ENCODE measurements at places on chromosomes 2 and 18.
A peak's percentile ranks its signal among the peaks of the same experiment; 100 is the strongest.

DNA sequence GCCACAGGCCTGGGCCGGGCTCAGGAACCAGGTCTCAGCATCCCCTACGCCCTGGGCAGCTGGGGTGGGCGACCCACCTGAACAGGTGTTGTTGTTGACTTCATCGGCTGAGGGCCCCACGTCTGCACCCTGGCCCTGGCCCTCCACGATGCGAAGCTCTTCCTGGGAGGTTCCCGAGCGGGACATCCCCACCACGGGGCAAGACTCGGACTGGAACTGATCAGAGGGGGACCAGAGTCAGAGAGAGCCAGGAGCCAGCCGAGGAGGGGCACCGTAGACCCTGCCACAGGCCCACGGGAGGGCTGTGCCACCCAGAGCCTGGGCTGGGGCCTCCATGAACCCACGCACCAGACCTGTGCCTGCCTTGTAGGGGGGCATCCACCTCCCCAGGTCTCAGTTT lies 54.3 kb downstream of the AQP12A start:
- DNase-seq = no peak

GRCh38 chr18:55546851-55547704 lies 40.9 kb downstream of the TCF4 start:
- peak; percentile 35 for DNase-seq

DNA sequence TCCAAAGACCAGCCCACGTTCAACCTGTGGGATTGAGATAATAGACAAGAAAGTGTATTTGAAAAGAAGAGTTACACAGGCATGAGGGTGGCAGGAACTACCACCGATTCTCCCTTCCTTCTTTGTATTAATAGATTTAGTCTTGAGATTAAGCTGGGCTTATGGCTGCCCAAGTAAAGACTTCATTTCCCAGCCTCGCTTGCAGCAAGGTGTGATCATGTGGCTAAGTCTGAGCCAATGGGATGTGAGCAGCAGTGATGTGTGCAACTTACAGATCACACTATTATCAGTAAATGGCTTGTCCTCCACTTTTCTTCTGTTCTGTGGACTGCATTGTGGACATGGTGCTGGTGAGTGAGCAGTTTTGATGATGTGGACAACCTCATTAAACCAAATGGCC lies 101.7 kb downstream of the POLR1A start:
- DNase-seq = no peak

DNA sequence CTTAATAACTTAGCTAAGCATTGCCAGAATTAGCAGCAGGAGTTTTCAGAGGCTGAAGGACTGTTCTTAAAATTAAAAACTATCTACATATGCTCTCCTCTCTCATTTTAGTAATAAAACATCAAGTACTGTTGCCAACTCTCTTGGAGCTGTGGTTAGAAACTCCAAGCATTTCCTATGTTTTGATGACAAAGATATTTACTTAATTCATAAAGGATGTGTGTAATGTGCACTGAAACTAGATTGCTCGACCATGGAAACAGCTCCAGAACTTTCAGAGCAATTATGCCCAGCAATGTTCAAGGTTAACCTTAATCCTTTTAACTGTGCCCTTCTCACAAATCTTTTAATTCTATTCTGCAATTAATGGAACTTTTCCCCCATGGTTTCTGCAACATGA lies 8.4 kb downstream of the GRP start:
- no peak for DNase-seq

- DNase-seq = no peak
Observed at GRCh38 chr2:41962922-41963622, 84.7 kb upstream of the PKDCC start.

DNA sequence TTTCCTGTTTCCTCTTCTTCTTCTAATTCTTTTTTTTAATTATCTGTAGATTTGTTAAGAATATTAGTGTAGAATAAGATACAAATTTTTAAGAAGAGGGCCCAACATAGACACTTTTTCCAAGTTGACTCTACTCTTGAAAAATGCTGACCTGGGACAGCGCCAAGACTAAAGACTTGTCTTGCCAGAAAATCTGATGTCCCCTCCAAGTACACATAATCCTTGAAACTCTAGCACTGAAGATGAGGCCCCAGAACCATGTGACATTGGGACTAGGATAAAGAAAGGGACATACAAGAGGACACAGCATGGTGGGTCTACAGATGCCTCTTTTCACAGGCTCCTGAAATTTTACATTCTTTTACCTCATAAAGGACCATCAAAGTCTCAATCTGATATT lies 271.6 kb upstream of the SESTD1 start:
- no peak for DNase-seq

DNA sequence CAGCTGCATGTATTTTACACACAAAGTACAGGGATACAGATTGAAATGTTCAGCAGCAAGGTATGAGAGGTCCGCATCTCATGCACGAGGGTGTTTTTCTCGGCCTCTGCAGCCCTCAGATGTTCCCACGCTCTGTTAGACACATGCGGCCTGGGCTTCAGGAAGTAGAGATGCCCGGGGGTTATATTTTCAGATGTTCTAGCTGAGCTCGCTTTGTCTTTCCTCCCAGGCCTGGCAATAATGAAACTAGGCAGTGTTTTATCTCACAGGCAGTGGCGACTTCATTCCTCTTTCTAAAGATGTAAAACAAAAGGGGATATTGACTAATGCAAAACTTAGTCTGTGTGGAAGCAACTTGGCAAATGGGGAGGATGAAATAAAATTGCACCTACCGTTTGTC lies 190.7 kb downstream of the GBX2 start:
- no peak for DNase-seq

DNA sequence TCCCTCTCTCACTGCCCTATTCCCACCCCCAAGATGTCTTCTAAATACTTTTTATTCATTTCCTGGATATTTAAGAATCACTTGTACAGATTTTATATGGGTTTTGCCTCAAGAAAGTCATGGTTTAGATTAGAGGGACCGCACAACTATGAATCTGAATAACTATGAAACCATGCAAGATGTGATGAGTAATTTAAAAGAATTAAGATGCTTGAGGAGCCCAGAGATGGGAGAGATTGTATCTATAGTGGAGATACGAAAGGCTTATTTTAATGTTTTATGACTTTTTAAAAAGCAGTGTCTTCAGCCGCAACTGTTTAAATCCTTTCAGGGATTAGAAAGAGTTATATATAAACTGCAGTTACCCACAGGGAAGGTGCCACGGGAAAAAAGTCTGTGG lies 324.1 kb downstream of the LPIN1 start:
- DNase-seq = no peak

- no peak for DNase-seq
Observed at GRCh38 chr2:191488135-191488534, 189.8 kb upstream of the NABP1 start.

GRCh38 chr2:197204519-197205250 lies 105.9 kb downstream of the ANKRD44 start:
- DNase-seq = no peak

DNA sequence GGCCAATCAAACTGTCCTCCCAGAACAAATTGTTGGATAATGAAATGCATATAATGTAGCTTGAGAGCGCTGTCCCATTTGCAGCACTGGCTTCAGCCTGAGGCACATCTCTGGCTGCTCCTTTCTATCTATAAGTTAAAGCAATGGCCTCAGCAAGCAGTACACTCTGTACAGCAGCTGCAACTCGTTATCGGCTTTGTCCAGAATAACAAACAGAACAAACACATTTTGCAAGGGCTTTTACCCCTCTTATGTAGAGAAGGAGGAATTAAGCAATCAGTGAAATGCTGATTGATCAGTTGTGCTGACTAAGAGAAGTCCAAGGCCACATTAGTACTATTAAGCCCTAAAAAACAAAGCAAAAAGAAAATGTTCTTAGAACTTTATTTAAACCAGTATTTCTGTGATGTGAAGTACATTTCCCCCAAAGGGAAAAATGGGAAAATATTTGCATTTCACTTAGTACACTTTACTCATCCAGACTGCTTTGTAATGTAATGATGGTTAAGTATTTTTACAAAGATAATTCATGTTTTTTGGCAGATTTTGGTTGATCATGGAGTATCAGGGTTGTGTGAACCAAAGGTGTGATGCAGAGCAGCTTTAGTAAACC lies 15.0 kb upstream of the CPS1 start:
- DNase-seq = no peak

GRCh38 chr18:69948919-69949537 lies 1.4 kb upstream of the CD226 start:
- DNase-seq = no peak

GRCh38 chr2:105361102-105361889 lies 24.0 kb downstream of the C2orf49 start:
- no peak for DNase-seq

DNA sequence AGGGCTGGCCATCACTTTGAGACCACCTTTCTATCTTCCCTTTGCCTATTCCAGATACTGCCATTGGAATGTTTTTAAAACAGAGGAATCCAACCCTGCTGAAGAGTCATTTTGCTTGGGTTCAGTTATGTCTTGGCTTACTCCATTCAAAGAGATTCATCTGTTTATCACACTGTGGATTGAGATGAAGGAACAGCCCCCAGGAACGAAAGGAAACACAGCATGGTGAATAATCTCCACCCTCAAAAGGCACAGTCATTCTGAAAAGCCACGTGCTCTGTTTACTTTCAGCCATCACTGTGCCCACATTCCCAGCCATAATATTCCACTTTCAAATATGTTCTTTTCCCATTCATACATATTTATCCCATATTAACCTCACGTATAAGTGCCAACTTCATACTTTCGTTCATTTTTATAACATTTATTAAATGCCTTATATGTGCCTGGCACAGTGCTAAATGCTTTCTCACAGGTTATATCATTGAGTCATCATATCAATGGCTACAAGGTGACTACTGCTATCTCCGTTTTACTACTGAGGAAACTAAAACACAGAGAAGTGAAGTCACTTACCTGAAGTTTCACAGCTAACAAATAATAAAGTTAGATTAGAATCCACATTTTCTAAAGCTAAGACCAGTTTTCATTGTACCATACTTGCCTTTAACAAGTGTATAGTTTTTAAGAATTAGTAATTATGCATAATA lies 143.6 kb downstream of the OSR1 start:
- DNase-seq = no peak

GRCh38 chr18:49619801-49620200 lies 57.9 kb downstream of the LIPG start:
- no peak for DNase-seq

- no peak for DNase-seq
Observed at GRCh38 chr18:24602201-24602600, 141.8 kb downstream of the HRH4 start.

DNA sequence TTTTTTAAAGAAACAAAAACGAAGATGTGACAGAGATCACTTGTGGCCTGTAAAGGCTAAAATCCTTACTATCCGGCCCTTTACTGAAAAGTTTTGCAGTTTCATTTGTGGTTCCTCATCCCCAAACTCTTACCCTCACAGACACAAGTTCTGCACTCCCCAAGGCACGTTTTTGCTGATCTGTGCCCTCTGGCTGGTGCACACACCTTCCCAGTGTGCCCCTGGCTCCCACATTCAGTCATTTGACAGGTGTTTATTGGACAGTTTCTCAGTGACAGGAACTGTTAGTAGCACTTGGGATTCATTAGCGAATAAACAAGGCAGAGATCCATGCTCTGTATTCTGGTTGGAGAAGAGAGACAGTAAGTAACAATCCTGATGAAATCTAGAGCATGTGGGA lies 22.8 kb downstream of the ZAP70 start:
- DNase-seq = no peak

DNA sequence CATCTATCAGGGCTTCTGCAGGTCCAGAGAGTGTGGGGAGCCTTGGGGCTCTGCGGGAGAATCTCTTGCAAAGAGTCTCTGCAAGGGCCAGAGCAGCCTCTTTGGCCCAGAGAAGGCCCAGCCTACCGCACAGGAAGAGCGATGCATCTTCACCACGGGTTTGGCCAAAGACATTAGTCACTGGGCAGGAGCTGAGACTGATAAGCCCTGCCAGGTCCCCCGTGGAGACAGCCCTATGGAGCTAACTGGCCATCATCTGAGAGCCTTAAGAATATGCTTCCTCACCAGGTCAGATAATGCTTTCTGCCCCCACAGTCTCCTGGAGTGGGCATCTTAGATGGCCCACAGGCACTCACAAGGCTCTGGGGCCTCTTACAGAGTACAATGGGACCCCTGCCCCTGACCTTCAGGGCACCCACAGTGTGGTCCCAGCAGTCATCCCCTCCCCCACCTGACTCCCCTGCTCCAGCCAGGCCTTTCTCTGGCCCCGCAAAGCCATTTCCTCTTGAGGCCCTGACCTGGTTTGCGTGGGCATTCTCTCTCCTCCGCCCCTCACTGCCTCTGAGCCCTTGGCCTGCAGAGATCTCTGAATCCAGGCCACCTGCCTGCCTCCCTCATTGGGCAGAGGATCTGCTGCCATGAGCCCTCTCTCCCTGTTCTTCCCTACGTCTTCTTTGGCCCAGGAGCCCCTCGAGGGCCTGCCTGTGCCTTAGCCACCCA lies 31.9 kb upstream of the MAPRE3 start:
- DNase-seq = no peak

GRCh38 chr18:24656551-24657443 lies 196.4 kb downstream of the HRH4 start:
- DNase-seq = peak; percentile 86

GRCh38 chr2:23420840-23421476 lies 36.0 kb downstream of the KLHL29 start:
- no peak for DNase-seq

DNA sequence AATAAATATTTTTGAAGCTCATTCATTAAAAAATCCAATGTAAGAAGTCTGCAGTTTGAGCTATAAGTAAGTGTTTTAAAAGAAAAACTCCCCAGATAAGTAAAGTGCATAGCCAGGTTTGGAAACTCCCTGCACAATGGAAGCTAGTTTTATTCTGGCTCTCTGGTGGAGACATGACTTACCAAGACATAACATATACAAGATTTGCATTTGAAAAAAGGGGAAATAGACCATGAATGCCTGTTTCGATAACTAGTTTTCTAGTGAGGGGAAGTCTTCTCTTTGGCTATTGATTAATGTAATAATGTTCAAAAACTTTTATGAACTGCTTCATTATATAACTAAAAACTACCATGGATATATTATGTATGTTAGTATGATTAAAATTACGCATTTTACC lies 435.2 kb downstream of the ARHGAP15 start:
- no peak for DNase-seq

DNA sequence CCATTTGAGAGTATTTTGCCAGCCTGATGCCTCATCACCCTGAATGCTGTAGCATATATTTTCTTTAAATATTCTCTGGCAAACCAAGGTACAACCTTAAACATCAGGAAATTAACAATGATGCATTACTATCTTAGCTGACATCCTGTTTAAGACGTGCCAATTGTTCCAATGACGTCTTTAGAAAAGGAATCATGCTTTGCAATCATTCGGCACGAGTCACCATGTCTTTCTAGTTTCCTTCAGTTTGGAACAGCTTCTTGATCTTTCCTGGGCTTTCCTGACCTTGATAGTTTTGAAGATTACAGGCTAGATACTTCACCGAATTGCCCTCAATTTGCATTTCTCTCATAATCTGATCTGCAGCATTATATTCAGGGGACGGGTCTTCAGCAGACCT lies 88.2 kb upstream of the GLI2 start:
- no peak for DNase-seq

DNA sequence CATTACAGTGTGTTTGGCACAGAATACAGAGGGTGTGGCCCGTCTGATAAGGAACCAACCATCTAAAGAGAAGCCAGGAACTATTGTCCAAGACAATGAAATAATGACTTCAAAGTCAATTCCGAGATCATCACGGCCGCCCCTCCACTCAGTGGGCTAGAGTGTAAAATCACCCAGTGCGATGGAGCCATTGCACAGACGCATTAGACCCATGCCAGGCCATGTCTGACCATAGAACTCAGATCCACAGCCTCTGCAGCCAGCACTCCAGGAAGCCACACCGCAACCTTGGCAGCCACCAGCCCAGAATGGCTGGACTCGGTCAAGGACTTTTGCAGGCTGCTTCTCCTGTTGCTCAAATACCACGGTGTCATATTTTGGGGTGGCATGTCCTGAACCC lies 835.7 kb downstream of the DCDC2C start:
- DNase-seq = no peak

- DNase-seq = no peak
Observed at GRCh38 chr18:78228974-78229373, 750.6 kb upstream of the SALL3 start.
